Colonic mucosa (tissue), 4 donors: ENCODE measurements at places on chromosomes 16 and 17. TPM values are rescaled to one million over a fixed set of nuclear protein-coding genes. Genes with fewer than 3 reads are reported as not detected.

GRCh38 chr17:54257440-54257839, 434.7 kb downstream of the KIF2B start:
- H3K27me3 ChIP-seq: no peaks in the 10 kb centered on the region
- DNase-seq: no peak
- H3K4me1 ChIP-seq: no peaks in the 10 kb centered on the region
- no peaks in the 10 kb centered on the region for H3K36me3 ChIP-seq
- no peak overlapping the region for H3K4me3 ChIP-seq

DNA sequence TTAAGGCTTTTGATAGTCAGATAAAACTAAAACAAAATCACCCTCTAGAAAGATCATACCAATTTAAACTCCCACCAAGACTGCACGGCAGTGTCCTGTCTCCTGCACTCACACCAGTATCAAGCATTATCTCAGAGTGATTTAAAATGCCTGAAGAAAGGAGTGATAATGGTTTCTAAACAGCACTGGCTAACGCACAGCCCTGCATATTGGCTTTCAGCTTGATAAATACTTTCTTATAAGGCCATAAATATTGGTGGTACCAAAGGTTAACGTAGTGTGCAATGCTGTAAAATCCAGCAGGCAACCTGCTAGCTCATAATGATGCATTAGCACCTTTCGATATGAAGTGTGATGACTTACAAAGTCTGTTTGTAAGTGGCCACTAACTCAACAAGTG, 214.3 kb downstream of the RBFOX1 start:
- H3K4me1 ChIP-seq: no peaks in the 10 kb centered on the region
- H3K27ac ChIP-seq: no peak overlapping the region
- no peaks in the 10 kb centered on the region for H3K36me3 ChIP-seq
- no peaks in the 10 kb centered on the region for H3K27me3 ChIP-seq
- no peak overlapping the region for H3K4me3 ChIP-seq

GRCh38 chr16:82655720-82656490, 29.1 kb downstream of the CDH13 start:
- no peaks in the 10 kb centered on the region for H3K36me3 ChIP-seq
- no peaks in the 10 kb centered on the region for H3K27me3 ChIP-seq
- DNase-seq: no peak
- peaks cover 3% of the 10 kb centered on the region for H3K4me1 ChIP-seq
- no peak overlapping the region for H3K27ac ChIP-seq

DNA sequence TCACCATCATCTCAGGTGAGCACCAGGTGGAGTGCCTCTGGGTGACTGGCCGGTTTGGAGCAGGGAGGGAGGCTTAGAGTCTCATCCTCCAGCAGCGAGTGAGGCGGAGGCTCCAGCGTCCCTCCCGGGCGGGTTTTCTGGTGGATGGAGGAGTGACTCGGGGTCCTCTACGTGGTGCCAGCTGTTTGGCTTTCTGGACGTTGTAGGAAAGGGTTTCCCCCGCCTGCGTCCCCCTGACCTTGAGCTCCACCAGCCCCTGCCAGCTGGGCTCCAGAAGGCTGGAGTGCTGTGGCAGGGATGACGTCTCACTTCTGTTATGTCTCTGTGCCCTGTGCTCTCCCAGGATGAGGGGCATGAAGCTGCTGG, 522 bp downstream of the DNASE1 start:
- no peak for DNase-seq
- H3K27ac ChIP-seq: no peak overlapping the region
- H3K27me3 ChIP-seq: no peaks in the 10 kb centered on the region
- H3K4me3 ChIP-seq: no peak overlapping the region

GRCh38 chr16:85018529-85019236, 7.3 kb upstream of the ZDHHC7 start:
- H3K27ac ChIP-seq: no peak overlapping the region
- no peaks in the 10 kb centered on the region for H3K36me3 ChIP-seq
- DNase-seq: no peak
- H3K4me3 ChIP-seq: no peak overlapping the region

GRCh38 chr16:9663588-9663987, 518.6 kb downstream of the GRIN2A start:
- H3K4me1 ChIP-seq: no peaks in the 10 kb centered on the region
- H3K27me3 ChIP-seq: no peaks in the 10 kb centered on the region
- DNase-seq: no peak
- H3K36me3 ChIP-seq: no peaks in the 10 kb centered on the region

GRCh38 chr17:47281216-47281615, 27.6 kb downstream of the ITGB3 start:
- no peaks in the 10 kb centered on the region for H3K36me3 ChIP-seq
- H3K4me3 ChIP-seq: no peak overlapping the region
- no peak for DNase-seq
- no peaks in the 10 kb centered on the region for H3K27me3 ChIP-seq

GRCh38 chr17:75130632-75131277, 787 bp downstream of the NT5C start:
- H3K4me3 ChIP-seq: peak overlapping the region; percentile 83
- H3K4me1 ChIP-seq: peaks cover 12% of the 10 kb centered on the region
- H3K27me3 ChIP-seq: no peaks in the 10 kb centered on the region
- peak overlapping the region; percentile 94 for H3K27ac ChIP-seq
- H3K36me3 ChIP-seq: no peaks in the 10 kb centered on the region

GRCh38 chr16:22357635-22357971, 16.8 kb downstream of the CDR2 start:
- peaks cover 6% of the 10 kb centered on the region for H3K4me1 ChIP-seq
- H3K27ac ChIP-seq: peak overlapping the region; percentile 50
- H3K4me3 ChIP-seq: no peak overlapping the region
- no peaks in the 10 kb centered on the region for H3K36me3 ChIP-seq
- no peak for DNase-seq
- H3K27me3 ChIP-seq: no peaks in the 10 kb centered on the region

DNA sequence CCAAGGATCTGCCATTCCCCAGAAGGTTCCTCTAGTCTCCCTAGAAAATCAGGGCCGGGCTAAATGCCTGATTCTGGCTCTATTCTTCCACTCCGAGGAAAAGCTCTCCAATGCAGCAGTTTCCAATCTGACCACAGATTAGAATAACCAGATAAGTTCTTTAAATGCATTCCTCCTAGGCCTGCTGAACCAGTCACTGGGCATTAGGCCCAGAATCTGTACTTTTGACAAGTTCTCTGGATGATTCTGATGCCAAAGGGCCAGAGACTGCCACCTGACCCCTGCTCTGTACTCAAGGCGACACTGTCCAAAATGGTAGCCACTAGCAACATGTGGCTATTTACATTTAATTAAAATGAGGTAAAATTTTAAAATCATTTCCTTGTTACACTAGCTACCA, 22.3 kb downstream of the MAP3K14 start:
- peaks cover 46% of the 10 kb centered on the region for H3K4me1 ChIP-seq
- H3K27me3 ChIP-seq: no peaks in the 10 kb centered on the region
- H3K36me3 ChIP-seq: no peaks in the 10 kb centered on the region

GRCh38 chr17:45101883-45102811, 30.2 kb downstream of the PLCD3 start:
- peaks cover 26% of the 10 kb centered on the region for H3K36me3 ChIP-seq
- no peaks in the 10 kb centered on the region for H3K27me3 ChIP-seq
- DNase-seq: no peak
- H3K4me3 ChIP-seq: no peak overlapping the region

DNA sequence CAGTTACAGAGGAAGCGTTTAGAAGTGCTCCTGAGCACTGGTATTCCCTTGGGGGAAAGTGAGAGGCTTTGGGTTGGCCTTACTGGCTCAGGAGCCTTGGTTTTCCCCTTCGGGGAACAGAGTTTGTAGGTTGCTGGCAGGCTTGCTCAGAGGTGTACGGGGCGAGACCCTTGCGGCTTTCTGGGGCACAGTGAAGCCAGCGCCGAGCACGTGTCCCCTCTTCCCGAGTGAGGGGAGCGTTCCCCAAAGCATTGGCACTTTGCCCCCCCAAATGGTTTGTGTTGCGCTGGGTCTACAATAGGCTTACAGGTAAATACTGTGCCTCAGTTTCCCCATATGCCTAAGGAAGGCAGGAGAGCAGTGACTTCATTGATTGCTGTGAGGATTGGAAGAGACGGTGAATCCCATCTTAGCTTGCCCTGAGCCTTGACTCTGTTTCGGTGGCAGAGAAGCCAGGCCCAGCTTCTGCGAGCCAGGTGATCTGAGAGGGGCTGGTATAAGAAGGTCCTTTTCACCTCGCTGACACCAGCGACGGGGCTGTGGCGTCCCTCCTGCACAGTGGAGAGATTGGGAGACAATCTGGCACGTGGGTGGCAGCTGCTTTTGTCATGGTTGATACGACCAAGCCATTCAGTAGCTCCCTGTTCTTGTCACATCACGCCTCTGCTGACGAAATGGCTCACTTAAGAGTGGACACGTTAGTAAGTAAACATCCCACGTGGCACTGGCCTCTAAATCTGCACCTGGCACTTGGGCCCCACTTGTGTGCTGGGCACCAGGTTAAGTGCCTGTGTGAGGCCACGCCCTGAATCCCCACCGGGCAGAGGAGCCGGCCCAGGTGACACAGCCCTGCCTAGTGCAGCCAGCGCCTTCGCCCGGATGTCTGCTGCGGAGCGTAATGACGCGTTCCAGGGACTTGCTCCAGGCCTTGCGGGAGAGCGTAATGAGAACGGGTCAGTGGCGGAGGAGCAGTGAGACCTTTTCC, 55.0 kb downstream of the MEAK7 start:
- peak; percentile 61 for DNase-seq
- H3K4me3 ChIP-seq: no peak overlapping the region
- H3K27ac ChIP-seq: no peak overlapping the region
- no peaks in the 10 kb centered on the region for H3K36me3 ChIP-seq

DNA sequence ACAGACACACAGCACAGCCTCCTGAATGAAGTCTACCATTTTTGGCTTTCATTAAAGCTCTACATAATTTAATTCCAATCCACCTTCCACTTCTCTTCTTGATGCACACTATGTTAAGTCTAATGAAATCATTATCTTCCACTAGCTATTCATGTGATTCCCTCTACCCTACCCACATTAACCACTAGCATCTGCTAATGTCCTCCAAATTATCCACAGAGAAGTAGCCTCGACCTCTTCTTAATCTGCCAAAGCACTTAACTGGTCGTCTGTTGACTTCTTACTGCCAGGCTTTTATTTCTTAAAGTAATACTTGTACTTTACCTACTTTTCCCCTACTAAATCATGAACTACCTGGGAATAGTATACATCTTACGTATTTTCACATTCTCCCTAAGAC, 91.8 kb downstream of the NCOR1 start:
- H3K27me3 ChIP-seq: no peaks in the 10 kb centered on the region
- H3K36me3 ChIP-seq: peaks cover 14% of the 10 kb centered on the region
- H3K27ac ChIP-seq: no peak overlapping the region
- no peaks in the 10 kb centered on the region for H3K4me1 ChIP-seq
- H3K4me3 ChIP-seq: no peak overlapping the region
- DNase-seq: no peak

KLHL10 gene
- not detected for total RNA-seq

LAT gene
- total RNA-seq: 3.7 TPM
